ENCODE measurements at places on chromosomes 5 and 9. TPM values are rescaled to one million over a fixed set of nuclear protein-coding genes. Genes with fewer than 3 reads are reported as not detected.
A peak's percentile ranks its signal among the peaks of the same experiment; 100 is the strongest.

Gene F2RL2
- total RNA-seq, result not detected

DNA sequence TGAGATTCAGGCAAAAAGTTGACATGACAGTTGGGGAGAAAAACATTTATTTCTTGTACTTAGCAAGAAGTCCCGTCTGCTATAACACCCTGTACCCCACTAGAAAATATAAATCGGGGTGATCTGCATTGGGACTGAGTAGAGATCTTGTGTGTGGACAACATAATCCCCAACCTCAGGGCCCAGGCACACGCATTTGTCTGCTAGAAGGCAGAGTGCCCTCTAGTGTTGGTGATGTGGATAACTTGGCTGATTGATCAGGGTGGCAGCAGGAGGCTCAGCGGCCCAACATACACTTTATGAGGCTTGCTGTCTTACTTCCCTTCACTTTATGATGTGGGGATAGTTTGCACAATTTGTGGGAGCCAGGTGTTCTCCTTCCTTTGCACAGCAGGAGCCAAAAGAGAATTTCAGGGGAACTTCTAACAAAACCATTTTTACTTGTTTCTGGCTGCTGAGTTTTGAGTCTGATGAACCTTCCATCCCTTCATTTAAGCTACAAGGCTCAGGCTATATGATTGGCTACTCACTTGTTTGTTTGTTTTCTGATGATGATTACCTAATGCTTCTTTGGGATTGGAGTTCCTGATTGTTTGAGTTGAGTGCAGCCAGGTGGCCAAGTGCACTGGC, 263.2 kb downstream of the DMAC1 start:
- H3K27me3 ChIP-seq, result no peaks in the 10 kb centered on the region
- no peak overlapping the region for H3K4me3 ChIP-seq
- no peaks in the 10 kb centered on the region for H3K36me3 ChIP-seq
- no peaks in the 10 kb centered on the region for H3K4me1 ChIP-seq

GRCh38 chr9:70551396-70551795, 136.9 kb upstream of the KLF9 start:
- no peak overlapping the region for H3K4me3 ChIP-seq
- H3K36me3 ChIP-seq, result no peaks in the 10 kb centered on the region
- H3K4me1 ChIP-seq, result peaks cover 9% of the 10 kb centered on the region

DNA sequence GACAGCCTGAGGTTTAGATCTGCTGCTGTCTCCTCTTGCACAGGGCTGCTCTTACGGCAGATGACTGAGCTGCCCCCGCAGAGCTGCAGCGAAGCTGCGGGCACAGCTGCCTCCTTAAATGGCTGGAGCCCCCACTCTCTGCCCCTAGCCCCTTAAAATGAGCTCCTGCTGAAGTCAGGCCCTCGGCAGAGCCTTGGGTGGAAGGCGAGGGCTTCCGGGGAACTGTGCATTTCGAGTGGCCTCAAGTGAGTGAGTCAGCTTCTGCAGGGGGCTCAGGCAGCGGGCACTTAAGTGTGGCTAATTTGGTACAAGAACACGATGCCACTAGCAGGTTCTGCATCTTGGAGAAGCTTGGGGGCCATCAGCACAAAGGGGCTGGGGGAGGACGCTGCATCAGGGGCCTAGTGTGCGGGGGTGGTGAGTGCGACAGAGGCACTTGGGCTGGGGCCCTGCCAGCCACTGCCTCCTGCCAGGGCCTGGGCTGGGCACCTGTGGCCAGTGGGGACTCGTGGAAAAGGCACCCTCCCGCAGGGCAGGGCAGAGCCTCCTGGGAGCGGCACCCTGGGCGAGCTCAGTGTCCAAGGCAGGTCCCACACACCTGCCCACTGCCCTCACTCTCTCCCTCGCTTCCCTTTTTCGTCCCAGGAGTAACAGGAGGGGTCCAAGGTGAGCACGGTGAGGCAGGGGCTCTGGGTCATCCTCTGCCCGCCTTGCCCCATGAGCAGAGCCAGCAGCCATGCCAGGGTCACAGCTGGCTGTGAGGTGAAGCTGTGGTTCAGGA, 28.8 kb upstream of the RNU6ATAC start:
- no peak overlapping the region for H3K4me3 ChIP-seq
- H3K27ac ChIP-seq, result peak overlapping the region; percentile 6
- peaks cover 11% of the 10 kb centered on the region for H3K4me1 ChIP-seq
- no peak for DNase-seq
- H3K27me3 ChIP-seq, result no peaks in the 10 kb centered on the region

- H3K4me1 ChIP-seq, result no peaks in the 10 kb centered on the region
- H3K27ac ChIP-seq, result no peak overlapping the region
- no peak overlapping the region for H3K4me3 ChIP-seq
- no peaks in the 10 kb centered on the region for H3K36me3 ChIP-seq
- H3K27me3 ChIP-seq, result no peaks in the 10 kb centered on the region
Observed at GRCh38 chr9:117587263-117587662, 116.9 kb upstream of the TLR4 start.

DNA sequence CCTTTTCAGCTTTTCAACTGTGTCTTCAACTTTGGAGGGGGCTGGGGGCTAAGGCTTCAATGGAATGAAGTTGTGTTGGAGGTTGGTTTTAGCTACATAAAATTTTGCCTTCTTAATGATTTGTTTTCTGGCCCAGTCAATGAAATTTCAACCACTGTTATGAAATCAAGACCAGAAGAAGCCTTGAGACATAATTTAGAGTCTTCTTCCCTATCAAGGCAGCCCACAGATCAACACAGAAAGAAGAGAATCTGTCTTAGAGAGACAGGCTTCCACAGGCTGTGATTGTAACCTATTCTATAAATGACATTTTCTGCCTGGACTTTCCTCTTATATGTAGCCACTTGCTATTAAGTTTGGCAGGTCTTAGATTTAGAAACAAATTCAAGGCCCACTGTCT, 46.5 kb upstream of the ZSWIM6 start:
- no peaks in the 10 kb centered on the region for H3K27me3 ChIP-seq
- no peaks in the 10 kb centered on the region for H3K36me3 ChIP-seq
- no peak for DNase-seq
- no peak overlapping the region for H3K27ac ChIP-seq
- peaks cover 15% of the 10 kb centered on the region for H3K4me1 ChIP-seq

Gene POU5F2
- total RNA-seq, result 0.68 TPM

DNA sequence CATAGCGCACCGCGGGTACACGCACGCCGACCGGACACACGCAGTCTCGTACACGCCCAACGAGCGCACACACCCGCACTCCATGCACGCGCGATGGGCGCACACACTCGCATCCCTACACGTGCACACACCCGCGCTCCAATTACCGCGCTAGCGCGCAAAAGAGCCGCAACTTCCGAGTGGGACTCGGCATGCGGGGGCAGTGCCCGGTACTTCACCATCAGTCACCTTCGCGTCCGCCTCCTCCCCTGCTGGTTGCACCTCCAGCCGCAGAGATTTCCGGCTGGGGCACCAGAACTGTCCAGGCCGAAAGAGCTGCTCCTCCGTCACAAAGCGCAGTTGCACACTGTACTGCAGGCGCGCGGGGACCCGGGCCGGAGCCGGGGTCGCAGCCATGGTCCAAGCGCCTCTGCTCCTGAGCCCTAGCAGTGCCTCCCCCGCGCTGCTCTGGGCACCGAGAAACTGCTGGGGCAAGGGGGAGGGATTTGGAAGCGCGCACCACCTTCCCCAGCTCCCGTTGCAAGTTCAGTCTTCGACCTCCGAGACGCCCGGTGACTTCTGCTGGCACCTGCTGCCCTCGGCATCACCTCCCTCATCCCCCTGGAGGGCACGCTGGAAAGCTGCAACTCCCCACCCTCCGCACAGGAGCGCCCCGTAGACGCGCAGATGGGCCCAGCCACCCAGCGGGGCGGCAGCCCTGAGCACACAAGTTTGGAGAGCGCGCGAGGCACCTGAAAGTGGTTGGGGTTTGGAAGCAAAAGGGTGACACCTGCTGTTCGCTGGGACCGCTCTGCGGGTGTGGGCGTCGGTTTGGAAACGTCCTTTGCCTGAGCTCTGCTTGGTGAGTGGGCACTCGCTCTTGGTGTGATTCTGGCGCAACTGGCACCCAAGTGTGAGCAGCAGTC, 337.4 kb upstream of the PUM3 start:
- H3K27ac ChIP-seq, result no peak overlapping the region
- H3K4me1 ChIP-seq, result peaks cover 8% of the 10 kb centered on the region
- peak; percentile 26 for DNase-seq
- no peaks in the 10 kb centered on the region for H3K36me3 ChIP-seq
- peak overlapping the region; percentile 50 for H3K4me3 ChIP-seq

DNA sequence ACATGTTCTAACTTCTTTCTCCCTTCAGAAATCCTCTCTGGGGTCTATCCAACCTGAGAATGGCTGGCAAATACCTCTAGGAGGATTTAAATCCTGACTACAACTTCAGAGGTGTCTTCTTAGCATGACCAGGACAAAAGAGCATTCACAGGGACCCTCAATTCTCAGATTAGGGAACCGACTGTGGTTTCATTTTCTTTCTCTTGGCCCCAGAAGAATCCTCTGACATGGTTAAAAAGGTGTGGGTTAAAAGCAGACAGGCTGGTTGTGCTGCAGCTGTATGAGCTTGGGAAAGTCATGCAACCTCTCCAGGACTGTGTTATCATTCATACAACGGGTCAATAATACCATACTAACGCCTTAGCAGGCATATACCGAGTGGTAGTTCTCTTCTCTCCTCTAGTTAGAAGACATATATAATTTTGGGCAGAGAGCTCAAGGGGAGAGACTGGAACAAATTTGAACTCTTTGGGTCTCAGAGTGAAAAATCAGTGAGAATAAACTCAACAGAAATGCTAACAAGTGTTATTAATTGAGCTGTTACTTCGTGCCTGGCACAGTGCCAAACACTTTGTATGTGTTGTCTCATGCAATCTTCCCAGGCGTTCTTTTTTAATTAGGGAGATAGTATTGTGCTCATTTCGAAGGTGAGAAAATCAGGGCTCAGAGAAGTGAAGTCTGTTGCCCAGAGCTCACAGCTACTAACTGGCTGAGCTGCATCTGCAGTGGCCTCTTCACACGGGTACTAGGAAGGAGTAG, 35.2 kb downstream of the INSYN2B start:
- no peak overlapping the region for H3K4me3 ChIP-seq
- H3K4me1 ChIP-seq, result peaks cover 27% of the 10 kb centered on the region
- DNase-seq, result no peak

DNA sequence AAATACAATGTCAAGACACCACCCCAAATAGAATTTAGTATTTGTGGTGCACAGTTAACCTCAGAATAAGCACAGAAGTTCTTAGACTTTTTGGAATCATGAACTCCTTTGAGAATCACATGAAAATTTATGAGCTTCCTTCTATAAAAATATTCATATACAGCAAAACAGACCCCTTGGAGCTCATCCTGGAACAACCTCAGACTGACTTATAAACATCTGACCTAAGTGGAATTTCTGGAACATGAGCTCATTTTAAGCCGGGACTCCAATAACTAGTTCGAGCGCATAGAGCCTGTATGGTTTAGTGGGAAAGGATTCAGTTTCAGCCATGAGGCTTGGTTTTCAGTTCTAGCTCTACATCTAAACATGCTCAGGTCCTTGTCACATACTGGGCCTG, 192.3 kb downstream of the DEPDC1B start:
- no peak overlapping the region for H3K27ac ChIP-seq
- DNase-seq, result no peak
- H3K36me3 ChIP-seq, result no peaks in the 10 kb centered on the region
- H3K27me3 ChIP-seq, result no peaks in the 10 kb centered on the region
- no peaks in the 10 kb centered on the region for H3K4me1 ChIP-seq

DNA sequence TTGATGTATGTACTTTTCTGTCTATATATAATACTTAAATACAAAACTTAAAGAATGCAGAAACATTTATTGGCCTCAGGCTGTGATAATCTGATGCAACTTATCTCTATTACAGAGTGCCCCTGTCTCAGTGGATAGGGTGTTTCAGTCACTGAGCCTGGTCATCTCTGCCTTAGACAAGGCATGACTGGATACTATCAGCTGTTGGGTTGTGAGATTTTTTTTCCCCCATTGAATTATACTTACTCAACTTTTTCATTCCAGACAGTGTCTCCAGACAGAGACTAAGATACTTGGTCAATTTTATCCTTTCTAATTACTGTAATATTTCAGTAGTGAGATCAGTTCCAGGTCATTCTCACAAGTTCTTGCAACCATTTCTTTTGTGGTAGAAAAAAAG, 26.7 kb downstream of the XRCC4 start:
- H3K36me3 ChIP-seq, result no peaks in the 10 kb centered on the region
- H3K4me3 ChIP-seq, result no peak overlapping the region
- DNase-seq, result no peak
- H3K27me3 ChIP-seq, result no peaks in the 10 kb centered on the region
- no peak overlapping the region for H3K27ac ChIP-seq

DNA sequence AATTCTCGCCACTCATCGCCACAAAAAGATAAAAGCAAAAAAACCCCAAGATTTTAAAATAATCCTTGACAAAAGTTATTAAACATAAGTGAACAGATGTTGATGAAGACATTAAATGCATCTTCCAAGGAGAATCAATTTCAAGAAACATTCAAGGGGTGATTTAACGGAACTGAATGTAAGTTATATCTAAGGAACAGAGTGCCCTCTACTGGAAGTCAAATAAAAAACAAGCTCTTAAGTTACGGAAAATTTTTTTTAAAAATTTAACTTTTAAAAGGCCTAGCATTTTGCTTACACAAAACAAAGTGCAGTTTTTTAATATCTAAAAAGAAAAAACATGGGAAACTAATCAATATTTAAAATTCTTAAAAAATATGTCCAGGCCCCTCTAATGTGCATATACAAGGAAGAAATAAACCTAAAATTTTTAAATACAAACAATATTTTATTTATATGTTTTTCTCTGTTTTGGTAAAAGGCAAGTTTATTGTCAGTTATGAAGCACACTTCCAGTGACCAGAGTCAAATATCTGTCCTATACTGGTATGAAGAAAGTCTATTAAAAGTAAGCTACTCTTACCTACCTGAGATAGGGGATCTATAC, 28.0 kb downstream of the TEX10 start:
- H3K27ac ChIP-seq, result no peak overlapping the region
- peaks cover 12% of the 10 kb centered on the region for H3K36me3 ChIP-seq
- H3K4me3 ChIP-seq, result no peak overlapping the region
- H3K4me1 ChIP-seq, result peaks cover 4% of the 10 kb centered on the region

Gene PTGS1
- total RNA-seq, result 0.16 TPM

DNA sequence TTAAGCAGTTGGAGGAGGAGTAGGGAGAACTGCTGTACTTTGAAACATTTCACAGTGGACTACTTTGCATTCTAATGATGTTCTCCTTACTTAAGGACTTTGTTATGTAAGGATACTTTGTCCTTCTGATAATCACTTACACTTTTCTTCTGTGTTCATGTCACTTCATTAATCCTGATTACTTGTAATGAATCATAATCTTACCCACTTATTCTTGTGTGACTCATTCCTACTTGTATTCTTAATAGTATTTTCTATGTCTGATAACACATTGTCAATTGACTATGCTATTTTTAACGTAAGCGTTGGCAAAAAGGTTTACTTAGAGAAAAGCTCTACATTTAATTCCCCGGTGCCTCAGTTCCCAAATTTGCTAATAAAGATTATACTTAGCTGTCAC, 63.8 kb downstream of the GHR start:
- no peak for DNase-seq
- peaks cover 2% of the 10 kb centered on the region for H3K27me3 ChIP-seq
- no peak overlapping the region for H3K27ac ChIP-seq
- no peaks in the 10 kb centered on the region for H3K36me3 ChIP-seq

GRCh38 chr9:87245271-87245670, 252.4 kb upstream of the DAPK1 start:
- H3K4me1 ChIP-seq, result no peaks in the 10 kb centered on the region
- H3K36me3 ChIP-seq, result no peaks in the 10 kb centered on the region
- H3K4me3 ChIP-seq, result no peak overlapping the region
- no peak overlapping the region for H3K27ac ChIP-seq

- no peaks in the 10 kb centered on the region for H3K36me3 ChIP-seq
- no peak for DNase-seq
- H3K4me3 ChIP-seq, result no peak overlapping the region
- no peaks in the 10 kb centered on the region for H3K4me1 ChIP-seq
Observed at GRCh38 chr5:36751886-36752285, 124.7 kb upstream of the NIPBL start.

GRCh38 chr5:110784901-110785300, 46.1 kb downstream of the SLC25A46 start:
- no peak for DNase-seq
- H3K27ac ChIP-seq, result no peak overlapping the region

Gene BRINP1
- total RNA-seq, result 0.86 TPM

Measured in neural crest cell (in vitro differentiated cells).